Activated CD8-positive, alpha-beta T cell treated with anti-CD3 and anti-CD28 coated beads, Interleukin-2, amount 10 ng/mL, durations not matched to agents 7 days and 5 days (primary cell): ENCODE measurements at places on chromosomes 1 and 21. TPM values are rescaled to one million over a fixed set of nuclear protein-coding genes. Genes with fewer than 3 reads are reported as not detected.

GRCh38 chr1:110130113-110130591 is 17.9 kb downstream of the UBL4B start:
- no peak overlapping the region for H3K27ac ChIP-seq
- no peak for DNase-seq
- H3K27me3 ChIP-seq = peaks cover 37% of the 10 kb centered on the region
- H3K4me1 ChIP-seq = no peaks in the 10 kb centered on the region
- no peak overlapping the region for H3K4me3 ChIP-seq

DNA sequence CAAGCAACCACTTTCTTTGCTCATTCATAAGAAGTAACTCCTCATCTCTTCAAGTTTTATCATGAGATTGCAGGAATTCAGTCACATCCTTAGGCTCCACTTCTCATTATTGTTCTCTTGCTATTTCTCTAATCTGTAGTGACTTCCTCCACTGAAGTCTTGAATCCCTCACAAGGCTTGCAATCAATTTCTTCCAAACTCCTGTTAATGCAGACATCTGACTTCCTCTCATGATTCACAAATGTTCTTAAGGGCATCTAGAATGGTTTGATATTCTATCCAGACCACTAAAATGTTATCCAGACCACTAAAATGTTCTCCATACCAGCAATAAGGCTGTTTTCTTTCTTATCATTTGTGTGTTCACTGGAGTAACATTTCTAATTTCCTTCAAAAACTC is 528.1 kb downstream of the DPYD start:
- DNase-seq = no peak
- no peaks in the 10 kb centered on the region for H3K27me3 ChIP-seq
- H3K27ac ChIP-seq = no peak overlapping the region
- H3K4me1 ChIP-seq = no peaks in the 10 kb centered on the region

DNA sequence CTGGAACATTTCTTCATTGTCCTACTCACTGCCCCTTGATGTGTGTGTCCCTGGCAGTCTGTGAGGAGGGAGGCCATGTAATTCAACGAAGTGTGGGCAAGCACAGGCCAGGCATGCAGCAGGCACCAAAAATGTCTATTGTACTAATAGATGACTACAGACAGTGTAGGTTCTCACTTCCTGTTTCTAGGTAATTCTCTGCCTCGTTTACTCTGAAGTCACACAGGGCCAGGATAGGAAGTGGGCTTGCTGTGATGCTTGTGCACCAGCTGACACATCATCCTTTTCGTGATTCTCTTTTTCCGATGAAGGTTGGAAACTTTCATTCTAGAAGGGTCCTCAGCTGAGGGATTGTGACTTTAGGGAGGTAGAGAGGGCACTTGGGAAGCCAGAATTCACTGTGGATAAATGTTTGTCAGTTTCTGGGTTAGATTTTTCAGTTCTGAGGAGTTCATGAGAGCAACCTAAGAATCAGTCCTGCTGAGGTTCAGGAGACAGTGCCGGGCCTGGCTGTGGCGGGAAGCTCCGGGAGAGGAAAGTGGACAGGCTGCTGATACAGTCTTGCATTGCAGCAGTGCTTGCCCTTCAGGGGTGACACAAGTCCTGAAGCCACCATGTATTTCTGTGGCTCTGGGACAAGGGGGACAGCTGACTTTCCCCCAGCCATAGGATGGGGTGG is 4.3 kb upstream of the CSF1 start:
- H3K27me3 ChIP-seq = no peaks in the 10 kb centered on the region
- H3K36me3 ChIP-seq = peaks cover 9% of the 10 kb centered on the region
- DNase-seq = peak; percentile 84
- peak overlapping the region; percentile 67 for H3K4me3 ChIP-seq
- H3K27ac ChIP-seq = peak overlapping the region; percentile 97

DNA sequence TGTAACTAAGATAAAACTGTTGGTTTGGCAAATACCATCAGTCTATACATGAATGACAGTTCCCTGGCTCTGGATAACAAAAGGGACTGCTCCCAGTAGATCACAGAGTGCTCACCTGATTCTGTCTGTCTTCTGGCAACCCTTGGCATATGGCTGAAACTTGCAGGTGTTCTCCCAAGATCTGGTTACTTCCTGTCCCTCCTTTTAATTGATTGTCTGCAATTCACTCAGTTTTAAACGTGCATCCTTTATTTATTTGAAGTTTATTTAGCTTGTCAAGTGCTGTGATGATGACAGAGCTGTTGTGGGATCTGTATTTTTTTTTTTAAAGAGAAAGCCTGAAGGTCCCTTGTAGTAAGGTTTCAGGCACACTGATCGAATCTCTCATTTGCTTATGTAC is 3.4 kb downstream of the KCNA3 start:
- peak overlapping the region; percentile 91 for H3K27ac ChIP-seq
- H3K36me3 ChIP-seq = peaks cover 57% of the 10 kb centered on the region
- DNase-seq = no peak
- H3K27me3 ChIP-seq = no peaks in the 10 kb centered on the region
- H3K4me3 ChIP-seq = peak overlapping the region; percentile 95

DNA sequence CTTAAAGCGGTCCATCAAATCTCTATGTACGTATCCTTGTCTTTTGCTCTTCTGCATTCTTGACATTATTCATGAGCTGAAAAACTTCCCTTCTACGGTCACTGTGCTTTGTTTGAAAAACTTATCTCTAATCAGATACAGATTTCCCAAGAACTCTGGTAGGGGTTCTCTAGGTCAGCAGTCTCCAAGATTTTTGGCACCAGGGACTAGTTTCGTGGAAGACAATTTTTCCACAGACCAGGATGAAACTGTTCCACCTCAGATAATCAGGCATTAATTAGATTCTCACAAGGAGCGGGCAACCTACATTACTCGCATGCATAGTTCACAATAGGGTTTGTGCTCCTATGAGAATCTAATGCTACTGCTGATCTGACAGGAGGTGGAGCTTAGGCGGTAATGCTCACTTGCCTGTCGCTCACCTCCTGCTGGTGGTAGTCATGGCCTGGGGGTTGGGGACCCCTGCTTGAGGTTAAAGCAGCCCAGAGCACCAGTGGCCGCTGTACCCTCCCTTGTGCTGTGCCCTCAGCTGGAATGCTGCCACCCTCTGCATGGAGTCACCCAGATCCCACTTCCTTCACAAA is 30.8 kb downstream of the AK2 start:
- no peak for DNase-seq
- no peak overlapping the region for H3K4me3 ChIP-seq
- H3K36me3 ChIP-seq = peaks cover 35% of the 10 kb centered on the region

DNA sequence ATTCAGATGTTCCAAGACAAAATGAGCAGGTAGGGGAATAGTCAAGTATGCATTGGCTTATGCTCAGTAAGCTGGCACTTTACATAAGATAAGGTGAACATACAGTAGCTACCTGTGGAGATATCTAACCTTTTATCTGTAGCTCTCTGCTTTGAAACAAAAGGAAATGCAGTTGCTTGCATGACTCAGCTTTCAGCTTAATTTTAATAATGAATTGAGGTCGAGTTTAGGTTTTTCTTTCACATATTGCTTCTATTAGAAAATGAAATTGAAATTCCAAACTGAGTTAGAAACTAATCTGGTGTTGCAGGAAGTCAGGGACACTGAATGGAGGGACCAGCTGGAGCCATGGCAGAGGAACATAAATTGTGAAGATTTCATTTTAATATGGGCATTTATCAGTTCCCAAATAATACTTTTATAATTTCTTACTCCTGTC is 8.3 kb downstream of the FRRS1 start:
- H3K27me3 ChIP-seq = peaks cover 2% of the 10 kb centered on the region
- H3K27ac ChIP-seq = peak overlapping the region; percentile 60

DNA sequence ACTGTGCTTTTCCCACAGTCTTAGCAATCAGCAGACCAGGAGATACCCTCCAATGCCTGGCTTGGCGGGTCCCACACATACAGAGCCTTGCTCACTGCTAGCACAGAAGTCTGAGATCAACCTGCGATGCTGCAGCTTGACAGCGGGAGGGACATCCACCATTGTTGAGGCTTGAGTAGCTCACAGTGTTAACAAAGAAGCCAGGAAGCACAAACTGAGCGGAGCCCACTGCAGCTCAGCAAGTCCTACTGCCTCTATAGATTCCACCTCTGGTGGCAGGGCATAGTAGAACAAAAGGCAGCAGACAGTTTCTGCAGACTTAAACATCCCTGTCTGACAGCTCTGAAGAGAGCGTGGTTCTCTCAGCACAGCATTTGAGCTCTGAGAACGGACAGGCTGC is 33.4 kb downstream of the MNDA start:
- H3K4me3 ChIP-seq = no peak overlapping the region
- no peak overlapping the region for H3K27ac ChIP-seq
- H3K4me1 ChIP-seq = no peaks in the 10 kb centered on the region
- peaks cover 4% of the 10 kb centered on the region for H3K27me3 ChIP-seq
- DNase-seq = no peak
- H3K36me3 ChIP-seq = no peaks in the 10 kb centered on the region

- H3K4me1 ChIP-seq = peaks cover 46% of the 10 kb centered on the region
- H3K4me3 ChIP-seq = no peak overlapping the region
- H3K27ac ChIP-seq = no peak overlapping the region
- peaks cover 52% of the 10 kb centered on the region for H3K36me3 ChIP-seq
Observed at GRCh38 chr1:228497206-228497605, 10.0 kb downstream of the RNF187 start.

DNA sequence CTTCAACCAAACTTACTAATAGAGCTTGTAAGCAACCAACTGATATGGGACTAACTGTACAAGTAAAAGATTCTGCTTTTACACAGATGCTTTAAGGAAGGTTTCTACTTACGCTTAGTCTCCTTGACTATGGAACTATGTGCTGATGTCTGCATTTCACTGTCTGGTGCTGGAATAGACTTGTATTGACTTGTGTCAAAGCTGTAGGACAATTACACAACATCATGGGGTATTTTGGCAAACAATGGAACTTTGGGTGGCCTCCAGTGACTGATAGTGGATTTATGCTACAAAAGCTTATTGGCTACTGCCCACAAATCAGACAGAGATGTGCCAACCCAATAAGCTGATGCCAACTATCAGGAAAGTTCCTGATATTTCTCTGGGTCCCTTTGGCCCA is 10.6 kb downstream of the CBR1 start:
- no peak for DNase-seq
- no peak overlapping the region for H3K27ac ChIP-seq
- H3K4me3 ChIP-seq = no peak overlapping the region
- peaks cover 43% of the 10 kb centered on the region for H3K4me1 ChIP-seq

The LPAR3 gene
- total RNA-seq = 0.94 TPM

GRCh38 chr1:64986903-64987871 is 20.8 kb upstream of the JAK1 start:
- H3K36me3 ChIP-seq = no peaks in the 10 kb centered on the region
- H3K27ac ChIP-seq = no peak overlapping the region
- no peak overlapping the region for H3K4me3 ChIP-seq
- DNase-seq = no peak
- no peaks in the 10 kb centered on the region for H3K27me3 ChIP-seq

The COL18A1 gene
- total RNA-seq = 28.7 TPM

DNA sequence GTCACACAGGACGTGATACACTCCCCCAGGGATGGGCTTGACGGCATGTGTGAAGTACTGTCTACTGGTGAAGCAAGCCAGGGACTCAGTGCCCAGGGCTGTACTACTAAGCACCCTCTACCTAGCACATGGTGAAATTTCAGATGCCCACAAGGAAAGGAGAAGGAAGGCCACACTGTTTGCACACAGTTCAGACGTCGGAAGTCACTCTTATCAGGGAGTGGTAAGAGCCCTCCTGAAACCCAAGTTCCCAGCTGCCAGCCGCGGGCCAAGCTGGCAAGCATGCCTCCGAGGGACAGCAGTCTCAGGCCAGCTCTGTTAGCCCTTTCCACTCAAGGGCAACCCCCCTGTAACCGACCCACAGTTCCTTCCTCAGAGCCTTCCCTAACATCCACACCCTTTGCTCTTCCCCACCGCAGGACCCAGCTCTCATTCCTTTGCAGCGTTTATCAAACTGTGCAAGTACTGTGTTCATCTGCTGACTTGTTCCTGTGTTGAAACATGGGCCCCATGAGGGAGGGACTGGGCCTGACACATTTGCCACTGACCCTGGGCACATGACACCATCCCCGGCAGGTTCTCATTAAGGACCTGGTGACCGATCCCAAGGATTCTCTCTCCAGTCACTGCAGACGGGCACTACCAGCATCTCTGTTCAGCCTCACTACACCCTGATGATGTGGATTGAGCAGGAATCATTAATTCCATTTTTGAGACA is 58.5 kb downstream of the SLC66A1 start:
- H3K4me3 ChIP-seq = no peak overlapping the region
- no peak overlapping the region for H3K27ac ChIP-seq
- no peak for DNase-seq

The CFHR4 gene
- not detected for total RNA-seq

DNA sequence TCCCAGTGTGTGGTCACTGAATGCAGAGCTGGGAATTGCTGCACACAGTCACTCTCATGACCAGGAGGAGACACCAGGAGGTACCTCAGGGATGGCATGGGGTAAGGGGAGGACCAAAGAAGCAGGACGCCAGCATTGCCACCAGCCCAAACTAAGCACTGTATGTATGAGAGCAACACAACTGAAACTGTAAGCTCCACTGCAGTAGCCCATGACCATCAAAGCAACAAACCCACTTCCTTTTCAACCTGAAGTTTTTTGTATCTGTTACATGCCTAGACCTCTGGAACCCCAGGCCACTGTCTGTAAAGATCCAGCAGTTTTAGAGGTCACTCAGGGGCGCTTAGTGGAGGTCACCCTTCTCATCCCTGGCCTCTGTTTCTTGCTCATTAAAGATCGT is 164.3 kb downstream of the SETD4 start:
- H3K27me3 ChIP-seq = peaks cover 7% of the 10 kb centered on the region
- no peak for DNase-seq

DNA sequence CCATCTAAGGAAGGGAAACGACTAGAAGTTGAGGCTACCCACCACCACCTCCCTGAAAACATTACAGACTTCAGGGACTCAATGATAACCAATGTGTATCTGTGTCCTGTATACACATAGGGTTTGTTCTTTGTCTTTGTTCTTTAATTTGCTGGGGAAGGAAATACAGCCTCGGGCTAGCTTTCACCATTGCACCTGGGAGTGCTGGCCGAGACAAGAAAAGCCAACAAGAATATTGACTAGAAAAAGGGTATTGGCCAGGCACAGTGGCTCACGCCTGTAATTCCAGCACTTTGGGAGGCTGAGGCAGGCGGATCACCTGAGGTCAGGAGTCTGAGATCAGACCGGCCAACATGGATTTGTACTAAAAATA is 50.4 kb downstream of the MDM4 start:
- H3K36me3 ChIP-seq = peaks cover 21% of the 10 kb centered on the region
- H3K27me3 ChIP-seq = no peaks in the 10 kb centered on the region
- no peak for DNase-seq
- no peak overlapping the region for H3K4me3 ChIP-seq
- H3K4me1 ChIP-seq = peaks cover 55% of the 10 kb centered on the region

GRCh38 chr1:239888639-239889038 is 203.0 kb upstream of the FMN2 start:
- H3K27me3 ChIP-seq = no peaks in the 10 kb centered on the region
- H3K27ac ChIP-seq = no peak overlapping the region
- H3K36me3 ChIP-seq = no peaks in the 10 kb centered on the region
- no peak for DNase-seq
- H3K4me3 ChIP-seq = no peak overlapping the region
- no peaks in the 10 kb centered on the region for H3K4me1 ChIP-seq
